ENCODE measurements at places on chromosomes 3 and 15.

- no peak for DNase-seq
Observed at GRCh38 chr3:46957092-46957820, 19.3 kb downstream of the CCDC12 start.

DNA sequence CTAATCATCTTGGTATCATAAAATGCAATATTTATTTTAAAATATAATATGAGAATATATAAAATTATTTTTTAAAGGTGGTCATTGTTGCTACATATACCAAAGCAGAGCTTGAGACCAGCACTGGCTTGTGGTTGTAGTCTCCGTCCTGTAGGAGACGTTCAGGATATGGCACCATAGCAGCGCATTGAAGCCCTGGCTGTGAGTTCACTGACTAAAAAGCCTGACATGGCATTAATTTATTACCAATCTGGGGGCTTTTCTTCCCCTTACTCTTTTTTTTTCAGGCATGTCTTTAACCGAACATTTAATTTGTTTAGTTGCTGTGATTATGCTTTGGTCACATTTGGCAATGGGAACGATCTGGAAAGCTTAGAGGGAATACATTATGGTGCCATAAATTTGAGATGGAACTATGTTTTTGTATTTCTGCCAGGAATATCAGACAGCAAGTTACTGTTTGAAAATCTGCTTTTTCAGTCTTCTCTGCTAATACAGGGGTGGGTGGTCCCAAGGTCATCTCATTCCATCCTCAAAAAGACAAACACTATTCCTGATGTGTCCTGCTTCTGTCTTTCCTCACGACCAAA is 108.5 kb downstream of the ZIC4 start:
- no peak for DNase-seq

GRCh38 chr15:101201411-101202174 is 50.3 kb downstream of the CHSY1 start:
- DNase-seq = no peak

DNA sequence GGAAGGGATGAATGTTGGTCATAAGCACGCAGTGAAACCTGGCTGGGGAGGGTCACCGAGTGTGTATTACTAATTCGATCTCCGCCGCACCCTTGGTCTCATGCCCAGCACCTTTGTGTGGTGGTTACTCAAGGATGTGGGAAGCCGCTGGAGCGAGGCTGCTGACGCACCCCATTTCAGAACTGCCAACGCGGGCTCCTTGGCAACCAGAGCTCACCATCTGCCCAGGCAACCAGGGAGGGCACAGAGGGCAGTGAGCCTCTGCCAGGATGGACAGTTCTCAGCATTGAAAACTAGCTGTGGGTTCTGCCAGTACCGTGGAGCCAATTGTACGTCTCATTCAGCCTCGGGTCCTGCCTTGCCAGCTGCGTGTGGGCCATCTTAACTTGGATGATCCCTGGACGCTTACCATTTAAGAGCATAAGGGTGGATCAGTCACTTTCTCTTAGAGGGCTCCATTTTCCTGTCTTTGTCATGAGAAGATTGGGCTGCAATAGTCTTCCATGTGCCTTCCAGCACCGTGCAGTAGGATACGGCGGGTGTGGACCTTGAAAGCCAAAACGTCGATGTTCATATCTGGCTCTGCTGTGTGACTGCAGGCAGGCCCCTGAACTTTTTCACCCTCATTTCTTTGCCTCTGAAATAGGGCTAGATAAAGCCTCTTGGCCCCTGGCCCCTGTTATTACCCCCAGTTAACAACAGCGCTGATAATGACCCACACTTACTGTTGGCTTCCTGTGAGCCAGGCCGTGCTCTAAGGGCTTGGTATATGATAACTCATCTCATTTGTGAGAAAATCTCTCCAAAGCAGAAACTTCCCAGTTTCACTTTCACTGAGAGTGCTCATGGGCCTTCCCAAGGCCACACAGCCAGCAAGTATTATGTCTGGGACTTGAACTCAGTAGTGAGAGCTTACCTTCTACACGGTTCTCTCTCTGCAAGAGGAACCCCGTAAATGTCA is 238.8 kb downstream of the OPA1 start:
- no peak for DNase-seq

GRCh38 chr15:38367476-38367875 is 86.5 kb upstream of the FAM98B start:
- no peak for DNase-seq

DNA sequence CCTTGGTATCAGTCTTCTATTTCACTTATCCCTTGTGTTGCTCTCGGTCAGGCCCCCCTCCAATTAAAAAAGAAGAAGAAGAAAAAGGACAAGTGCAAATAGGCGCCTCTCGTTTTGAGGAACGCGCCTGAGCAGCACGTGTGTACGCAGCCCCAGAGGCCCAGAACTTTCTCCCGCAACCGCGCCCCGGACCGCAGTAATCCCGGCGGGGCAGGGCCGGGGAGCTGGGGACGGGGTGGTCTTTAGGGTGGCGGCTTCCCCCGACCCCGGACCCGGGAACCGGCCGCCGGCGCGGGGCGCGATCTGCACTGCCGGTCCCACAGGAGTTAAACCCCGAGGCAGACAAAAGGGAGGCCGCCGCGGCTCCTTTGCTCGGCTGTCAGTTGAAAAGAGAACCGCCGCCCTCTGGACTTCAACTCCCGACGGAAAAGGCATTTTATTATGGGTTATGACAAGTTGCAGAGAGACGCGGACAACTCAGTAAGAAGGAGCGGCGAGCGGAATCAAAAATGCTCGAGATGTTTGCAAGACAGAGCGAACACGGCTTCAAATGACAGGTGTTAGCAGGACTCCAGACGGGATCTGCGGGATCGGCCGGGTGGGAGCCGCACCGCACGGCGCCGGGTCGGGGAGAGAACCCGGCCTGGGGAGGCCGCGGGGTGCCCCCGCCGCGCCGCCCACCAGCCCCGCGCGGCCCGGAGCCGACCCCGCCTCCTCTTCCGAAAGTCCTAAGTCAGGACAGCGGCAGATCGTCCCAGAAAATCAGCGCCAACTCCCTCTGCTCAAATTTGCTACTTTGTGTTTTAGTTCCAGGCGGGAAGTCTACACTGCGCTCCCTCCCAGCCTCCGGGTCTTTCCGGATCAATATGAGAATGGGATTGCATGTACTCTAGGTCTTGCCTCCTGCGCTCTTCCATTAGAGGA is 79.0 kb downstream of the NR2F2 start:
- no peak for DNase-seq

DNA sequence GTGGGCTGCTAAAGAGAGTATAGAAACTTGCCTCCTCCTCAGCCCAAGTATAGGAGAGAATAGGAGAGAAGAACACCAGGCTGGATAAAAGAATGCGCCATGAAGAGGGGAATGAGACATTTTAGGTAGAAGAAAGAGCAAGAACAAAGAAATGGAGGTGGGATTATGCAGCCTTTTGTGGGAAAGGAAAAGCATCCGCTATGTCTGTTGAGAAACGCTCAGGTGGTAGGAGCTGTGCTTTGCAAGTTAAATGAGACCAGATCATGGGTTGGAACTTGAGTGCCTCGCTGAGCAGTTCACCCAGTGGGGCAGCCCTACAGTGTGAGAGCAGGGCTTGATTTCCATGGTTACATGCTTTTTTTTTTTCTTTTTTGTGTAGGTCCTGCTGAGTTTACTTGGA is 11.5 kb upstream of the RTP1 start:
- no peak for DNase-seq

DNA sequence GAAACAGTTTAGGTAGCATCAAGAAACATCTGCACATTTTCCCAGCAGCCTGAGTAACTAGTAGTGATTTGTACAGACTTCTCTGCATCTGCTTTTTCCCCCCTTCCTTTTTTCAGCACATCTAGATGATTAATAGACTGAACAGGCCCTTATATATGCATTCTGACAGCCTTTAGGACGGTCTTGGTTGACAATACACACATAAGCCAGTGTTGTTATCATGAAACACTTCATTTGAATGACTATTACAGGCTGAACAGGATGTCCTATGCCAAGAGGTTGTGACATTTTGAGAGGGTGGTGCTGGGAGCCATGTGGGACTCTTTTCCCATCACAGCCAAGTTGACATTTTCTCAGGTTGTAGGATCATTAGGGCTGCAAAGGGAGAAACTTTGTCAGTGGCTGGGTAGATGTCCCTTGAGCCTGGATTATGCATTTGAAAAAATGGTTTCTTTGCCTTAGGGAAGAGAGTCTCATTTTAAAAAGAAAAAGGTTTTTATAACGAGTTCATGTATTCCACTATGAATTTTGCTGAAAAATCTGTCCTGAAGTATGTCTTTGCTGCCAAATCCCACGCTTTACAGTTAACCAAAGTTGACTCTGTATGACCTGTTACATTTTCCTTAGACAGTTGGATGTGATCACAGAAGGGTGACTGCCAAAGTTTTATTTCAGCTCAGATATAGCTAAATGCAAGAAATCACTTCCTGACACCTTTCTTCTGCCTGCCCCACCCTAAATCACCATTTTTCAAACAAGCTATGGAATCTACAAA is 73.7 kb downstream of the FILIP1L start:
- no peak for DNase-seq

- peak; percentile 31 for DNase-seq
Observed at GRCh38 chr15:43370310-43370974, 401 bp downstream of the ZSCAN29 start.

- no peak for DNase-seq
Observed at GRCh38 chr15:35137190-35137574, 52.1 kb upstream of the NANOGP8 start.

GRCh38 chr15:49309889-49310288 is 113.2 kb upstream of the FGF7 start:
- no peak for DNase-seq

- no peak for DNase-seq
Observed at GRCh38 chr3:57923101-57923500, 85.1 kb upstream of the FLNB start.

DNA sequence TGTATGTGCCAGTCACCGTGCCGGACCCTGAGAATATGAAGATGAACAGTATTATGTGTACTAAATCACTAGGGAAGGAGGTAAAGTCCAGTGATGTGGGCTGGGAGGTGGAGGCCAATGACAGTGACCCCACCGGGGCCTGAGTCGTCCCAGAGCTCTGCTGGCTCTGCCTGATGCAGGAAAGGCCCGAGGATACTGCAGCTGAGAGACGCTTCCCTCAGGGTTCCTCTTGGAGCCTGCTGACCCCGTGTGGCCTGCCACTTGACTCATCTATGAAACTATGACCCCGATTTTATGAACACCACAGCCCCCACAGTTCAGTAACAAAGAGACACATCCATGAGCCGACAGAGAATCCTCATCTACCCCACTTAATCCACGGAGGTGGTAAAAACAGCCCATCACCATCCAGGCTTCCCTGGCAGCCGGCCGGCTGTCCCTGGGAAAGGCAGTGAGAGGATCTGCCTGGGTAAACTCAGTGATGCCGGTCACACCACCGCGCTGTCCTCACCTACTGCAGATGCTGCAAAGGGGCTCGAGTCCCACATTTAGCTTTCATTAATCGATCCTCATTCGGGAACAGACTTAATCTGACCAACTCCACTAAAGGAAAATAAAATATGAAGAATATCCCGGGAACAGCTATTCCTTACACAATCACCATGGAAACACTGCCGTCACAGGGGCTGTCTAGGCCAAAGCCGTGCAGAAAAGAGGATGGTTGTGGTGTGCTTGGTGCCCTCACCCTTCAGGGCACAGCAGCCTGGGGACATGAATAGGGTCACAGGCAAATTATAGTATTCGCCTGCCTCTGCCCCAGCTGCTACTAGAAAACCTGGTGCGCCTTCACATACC is 82.9 kb downstream of the ARRDC4 start:
- no peak for DNase-seq

DNA sequence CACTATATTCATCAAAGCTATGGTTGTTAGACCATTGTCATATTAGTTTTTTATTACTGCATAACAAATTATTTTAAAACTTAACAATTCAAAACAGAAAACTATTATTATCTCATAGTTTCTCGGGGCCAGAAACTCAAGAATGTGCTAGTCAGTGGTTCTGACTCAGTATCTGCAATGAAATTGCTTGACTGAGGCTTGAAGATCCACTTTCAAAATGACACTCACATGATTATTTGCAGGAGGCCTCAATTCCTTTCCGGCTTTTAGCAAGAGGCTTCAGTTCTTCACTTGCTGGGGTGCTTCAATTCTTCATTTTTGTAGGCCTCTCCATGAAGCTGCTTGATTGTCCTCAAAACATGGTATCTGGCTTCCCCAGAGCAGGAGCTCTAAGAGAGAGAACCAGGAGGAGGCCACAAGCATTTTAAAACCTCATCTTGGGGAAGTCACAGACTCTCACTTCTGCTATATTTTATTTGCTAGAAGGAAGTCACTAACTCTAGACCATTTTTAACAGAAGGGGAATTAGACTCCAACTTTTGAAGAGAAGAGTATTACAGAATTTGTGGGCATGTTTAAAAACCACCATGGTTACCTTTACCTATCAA is 383.7 kb downstream of the MFSD1 start:
- no peak for DNase-seq

GRCh38 chr3:127765735-127766134 is 56.6 kb downstream of the MGLL start:
- no peak for DNase-seq

DNA sequence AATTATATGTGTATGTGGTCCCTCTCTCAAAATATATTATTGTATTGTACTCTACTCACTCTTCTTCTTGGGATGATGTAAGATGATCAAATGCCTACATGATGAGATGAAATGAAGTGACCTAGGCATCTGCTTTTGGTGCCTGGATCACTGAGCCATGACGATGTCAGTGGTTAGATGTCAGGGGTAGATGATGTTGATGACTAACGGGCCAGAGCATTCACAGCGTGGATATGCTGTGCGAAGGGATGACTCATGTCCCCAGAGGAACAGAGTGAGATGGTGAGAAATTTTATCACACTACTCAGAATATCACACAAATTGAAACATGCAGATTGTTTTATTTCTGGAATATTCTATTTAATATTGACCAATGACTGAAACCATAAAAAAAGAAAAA is 233.9 kb upstream of the CADM2 start:
- DNase-seq = no peak

DNA sequence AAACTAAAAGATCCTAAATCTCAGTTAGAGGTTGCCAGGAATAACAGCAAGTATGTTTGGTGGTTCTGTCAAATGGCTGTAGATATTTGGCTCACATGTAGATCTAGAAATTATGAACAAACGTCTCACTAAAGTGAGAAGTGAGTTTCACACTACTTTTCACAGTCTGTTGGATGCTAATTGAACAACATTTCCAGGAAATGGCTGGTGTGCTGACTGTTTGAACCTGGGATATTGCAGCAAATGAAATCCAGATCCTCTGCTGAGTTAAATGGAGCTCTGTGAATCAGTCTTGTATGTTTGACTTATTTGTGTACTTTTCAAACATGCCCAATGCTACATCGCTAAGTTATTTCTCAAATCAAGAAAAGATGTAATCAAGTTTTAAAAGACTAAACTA is 21.3 kb upstream of the RSL24D1 start:
- no peak for DNase-seq

- DNase-seq = no peak
Observed at GRCh38 chr3:169992781-169993180, 26.2 kb downstream of the SEC62 start.
